ENCODE measurements at places on chromosomes 6 and 20.

- DNase-seq, result no peak
Measured at GRCh38 chr6:108203189-108204112, 37.6 kb downstream of the NR2E1 start.

DNA sequence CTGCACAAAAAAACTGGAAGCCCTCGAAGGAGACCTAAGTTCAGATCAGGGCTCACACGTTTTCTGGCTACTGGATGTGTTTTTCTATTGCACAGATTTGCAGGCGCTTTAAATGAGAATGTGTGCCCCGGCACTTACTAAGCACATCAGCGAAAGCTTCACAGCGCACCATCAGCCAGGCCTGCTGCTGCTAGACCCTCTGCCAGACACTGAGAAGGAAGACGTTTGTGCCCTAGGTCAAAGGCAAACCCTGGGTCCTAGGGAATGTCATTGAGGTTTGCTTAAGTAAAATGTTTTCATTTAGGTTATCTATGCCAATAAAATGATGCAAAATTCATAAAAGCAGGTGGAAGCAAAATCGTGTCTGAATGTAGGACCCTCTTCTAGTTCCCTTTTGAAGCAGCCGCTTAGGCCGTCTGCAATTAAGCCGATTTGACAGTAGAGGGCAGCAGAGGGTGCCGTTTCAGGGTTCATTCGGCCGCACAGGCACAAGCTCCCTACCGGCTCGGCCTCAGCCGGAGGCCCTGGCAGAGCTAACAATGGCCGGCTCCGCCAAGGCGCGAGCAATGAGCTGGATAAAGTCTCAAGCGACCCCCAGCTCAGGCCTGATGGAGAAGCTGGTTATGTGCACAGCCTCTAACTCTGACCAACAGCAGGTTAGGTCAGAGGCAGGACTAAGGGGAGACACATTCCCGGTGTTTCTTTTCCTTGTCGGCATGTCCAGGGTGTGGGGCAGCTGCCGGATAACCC is 107.2 kb upstream of the FOXA2 start:
- peak; percentile 64 for DNase-seq

- no peak for DNase-seq
Measured at GRCh38 chr20:39913274-39913673, 775.8 kb downstream of the MAFB start.

DNA sequence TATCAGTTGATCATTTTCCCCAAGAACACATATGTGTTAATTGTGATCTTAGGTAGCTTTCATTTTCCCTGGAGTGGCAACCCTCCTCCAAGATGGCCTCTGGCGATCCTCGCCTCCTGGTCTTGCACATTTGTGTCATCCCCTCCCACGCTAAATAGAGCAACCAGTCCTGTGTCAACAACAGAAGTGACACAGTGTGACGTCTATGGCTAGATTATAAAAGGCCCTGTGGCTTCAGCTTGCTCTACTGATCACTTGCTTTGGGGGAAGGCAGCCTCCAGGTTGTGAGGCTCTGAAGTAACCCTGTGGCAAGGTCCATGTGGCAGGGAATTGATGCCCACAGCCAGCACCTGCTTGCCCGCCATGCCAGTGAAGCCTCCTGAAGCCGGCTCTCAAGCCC is 30.6 kb upstream of the PPP1R14C start:
- DNase-seq, result no peak

DNA sequence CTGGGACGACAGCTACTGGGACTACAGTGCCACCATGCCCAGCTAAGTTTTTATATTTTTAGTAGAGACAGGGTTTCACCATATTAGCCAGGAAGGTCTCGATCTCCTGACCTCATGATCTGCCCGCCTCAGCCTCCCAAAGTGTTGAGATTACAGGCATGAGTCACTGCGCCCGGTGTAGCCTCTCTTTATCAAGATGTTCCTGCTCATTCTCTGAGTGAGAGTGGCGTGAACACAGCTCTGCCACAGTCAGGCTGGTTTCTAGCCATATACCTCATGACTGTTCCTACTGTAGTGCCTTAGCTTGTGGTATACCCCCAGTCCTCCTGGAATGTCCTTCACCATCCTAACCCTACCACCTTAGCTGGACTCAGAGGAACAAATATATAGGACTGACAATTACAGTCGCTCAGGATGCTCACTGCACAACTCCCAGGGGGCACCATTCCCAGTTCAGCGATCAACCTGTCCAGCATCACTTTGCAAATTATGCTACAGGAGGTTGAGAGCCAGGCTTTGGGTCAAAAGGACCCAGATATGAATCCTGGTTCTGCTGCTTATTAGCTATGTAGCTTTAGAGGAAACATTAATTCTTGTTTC is 86.3 kb downstream of the CHMP4B start:
- DNase-seq, result no peak

DNA sequence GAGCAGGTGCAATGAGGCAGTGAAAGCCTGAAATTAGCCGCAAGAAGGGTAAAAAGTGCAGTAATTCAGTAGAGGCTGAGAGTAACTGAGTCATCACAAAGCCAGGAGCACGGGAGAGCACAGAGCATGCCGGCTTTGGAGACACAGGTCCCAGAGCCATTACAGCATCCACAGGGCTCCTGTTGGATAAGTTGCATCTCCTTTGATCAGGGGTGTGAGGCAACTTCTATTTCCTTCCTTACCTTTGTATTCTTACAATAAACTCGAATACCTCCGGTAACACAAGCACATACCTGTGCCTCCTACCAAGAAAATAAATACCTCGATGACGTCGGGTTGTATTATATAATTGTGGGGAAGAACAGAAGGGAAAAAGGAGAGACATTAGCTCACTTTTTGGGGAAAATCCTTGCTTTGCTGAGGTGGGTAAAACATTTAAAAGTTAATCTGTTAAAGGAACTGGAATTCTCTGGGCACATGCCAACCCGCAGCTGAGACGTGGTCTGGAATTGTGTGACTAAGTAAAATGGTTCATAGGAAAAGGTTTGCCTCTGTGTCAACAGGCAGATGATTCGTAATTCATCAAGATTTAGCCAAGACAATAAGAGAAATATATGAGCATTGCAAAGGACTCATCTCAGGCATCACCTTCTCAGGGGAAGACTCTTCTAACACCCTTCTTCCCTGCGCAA is 360.7 kb upstream of the ZFP64 start:
- DNase-seq, result peak; percentile 59

DNA sequence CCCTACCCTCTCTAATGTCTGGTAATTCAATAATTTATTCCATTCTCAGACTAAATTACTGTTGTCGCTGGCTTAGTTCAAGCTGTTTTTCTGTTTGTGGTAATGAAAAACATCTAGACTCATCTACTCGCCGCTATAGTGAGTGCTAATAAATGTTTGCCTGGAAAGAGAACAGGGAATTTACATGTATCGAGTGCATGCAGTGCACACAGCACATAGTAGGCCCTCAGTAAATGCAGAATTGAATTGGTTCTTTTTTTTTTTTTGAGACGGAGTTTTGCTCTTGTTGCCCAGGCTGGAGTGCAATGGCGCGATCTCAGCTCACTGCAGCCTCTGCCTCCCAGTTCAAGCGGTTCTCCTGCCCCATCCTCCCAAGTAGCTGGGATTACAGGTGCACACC is 7.7 kb upstream of the NSFL1C start:
- DNase-seq, result no peak

GRCh38 chr20:64005394-64005793 is 24.5 kb downstream of the PRPF6 start:
- peak; percentile 60 for DNase-seq

- peak; percentile 28 for DNase-seq
Measured at GRCh38 chr6:81003156-81003555, 749.3 kb downstream of the TENT5A start.

All from fibroblast of mammary gland (primary cell).